ENCODE measurements at places on chromosomes 11 and 22. TPM values are rescaled to one million over a fixed set of nuclear protein-coding genes. Genes with fewer than 3 reads are reported as not detected.
A peak's percentile ranks its signal among the peaks of the same experiment; 100 is the strongest.

The LYVE1 gene
- 29.2 TPM for total RNA-seq

GRCh38 chr22:41074941-41075710 lies 17.3 kb upstream of the EP300 start:
- no peak for DNase-seq

The KRTAP5-9 gene
- not detected for total RNA-seq

- DNase-seq = no peak
Observed at GRCh38 chr11:75966537-75967287, 151.7 kb downstream of the UVRAG start.

The BTG4 gene
- not detected for total RNA-seq

The MUC6 gene
- total RNA-seq = not detected

DNA sequence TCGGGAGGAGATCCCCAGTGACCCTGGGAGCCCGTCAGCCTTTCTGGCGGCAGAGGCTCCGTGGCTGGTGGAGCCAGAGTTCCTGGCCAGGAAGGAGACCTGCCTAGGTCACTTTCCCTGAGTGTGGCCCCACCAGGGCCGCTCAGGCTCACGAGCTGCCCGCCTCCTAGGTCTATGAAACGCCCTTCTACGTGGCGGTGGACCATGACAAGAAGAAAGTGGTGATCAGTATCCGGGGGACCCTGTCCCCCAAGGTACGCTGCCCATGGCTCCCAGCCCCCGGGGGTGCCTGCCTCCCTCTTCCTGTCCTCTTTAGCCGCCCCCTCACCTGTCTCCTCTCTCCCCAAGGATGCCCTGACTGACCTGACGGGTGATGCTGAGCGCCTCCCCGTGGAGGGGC lies 17.0 kb upstream of the MYRF start:
- no peak for DNase-seq

- DNase-seq = peak; percentile 45
Observed at GRCh38 chr11:107018902-107019493, 722 bp upstream of the GUCY1A2 start.

The GLB1L2 gene
- 1.5 TPM for total RNA-seq

DNA sequence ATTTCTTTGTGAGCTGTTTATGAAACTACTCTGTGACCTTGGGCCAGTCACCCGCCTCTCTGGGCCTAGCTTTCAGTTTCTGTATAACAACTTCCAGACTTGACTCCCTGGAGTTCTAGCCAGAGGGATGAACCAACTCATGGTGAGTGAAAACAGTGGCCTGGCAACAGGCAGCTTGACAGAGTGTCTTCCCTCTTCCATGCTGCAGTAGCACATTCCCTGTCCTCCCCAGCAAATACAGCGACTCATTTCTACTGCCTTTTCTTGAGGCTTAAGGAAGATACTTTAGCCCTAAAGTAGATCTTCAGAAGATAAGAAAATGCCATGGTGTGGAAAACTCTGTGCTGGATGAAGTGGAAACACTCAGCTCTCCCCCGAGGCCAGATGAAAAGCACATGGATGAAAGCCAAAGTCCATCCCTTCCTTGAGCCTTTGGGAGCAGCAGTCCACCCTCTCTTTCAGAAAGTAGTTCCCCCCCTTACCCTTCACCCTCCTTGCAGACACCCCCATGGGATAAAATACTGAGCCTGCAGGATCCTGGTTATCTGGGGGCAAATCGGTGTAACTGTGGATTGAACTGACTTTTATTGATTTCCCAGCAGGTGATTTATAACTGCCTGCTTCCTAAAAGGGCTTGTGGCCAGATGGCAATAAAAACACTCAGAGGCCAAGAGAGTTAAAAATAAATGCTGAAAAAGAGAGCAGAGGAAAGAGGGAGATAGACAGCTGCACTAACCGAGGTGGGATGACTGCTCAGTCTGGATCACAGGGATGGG lies 24.1 kb downstream of the IRAG1 start:
- DNase-seq = no peak

The P2RY2 gene
- 18.7 TPM for total RNA-seq

- no peak for DNase-seq
Observed at GRCh38 chr22:42844756-42845155, 12.3 kb downstream of the ARFGAP3 start.

The ZPR1 gene
- 41.4 TPM for total RNA-seq

GRCh38 chr11:57324154-57324885 lies 432 bp downstream of the TNKS1BP1 start:
- peak; percentile 80 for DNase-seq

The RTN4RL2 gene
- 1.1 TPM for total RNA-seq

GRCh38 chr11:21053466-21053865 lies 384.1 kb downstream of the NELL1 start:
- DNase-seq = no peak

The PRR33 gene
- total RNA-seq = 2.3 TPM

GRCh38 chr11:111019871-111020670 lies 225.5 kb upstream of the POU2AF2 start:
- no peak for DNase-seq

- no peak for DNase-seq
Observed at GRCh38 chr22:31876156-31876920, 68.0 kb upstream of the YWHAH start.

- DNase-seq = no peak
Observed at GRCh38 chr22:29216011-29216872, 10.5 kb downstream of the EMID1 start.

The GPR83 gene
- total RNA-seq = 0.11 TPM

The GSC2 gene
- total RNA-seq = not detected

DNA sequence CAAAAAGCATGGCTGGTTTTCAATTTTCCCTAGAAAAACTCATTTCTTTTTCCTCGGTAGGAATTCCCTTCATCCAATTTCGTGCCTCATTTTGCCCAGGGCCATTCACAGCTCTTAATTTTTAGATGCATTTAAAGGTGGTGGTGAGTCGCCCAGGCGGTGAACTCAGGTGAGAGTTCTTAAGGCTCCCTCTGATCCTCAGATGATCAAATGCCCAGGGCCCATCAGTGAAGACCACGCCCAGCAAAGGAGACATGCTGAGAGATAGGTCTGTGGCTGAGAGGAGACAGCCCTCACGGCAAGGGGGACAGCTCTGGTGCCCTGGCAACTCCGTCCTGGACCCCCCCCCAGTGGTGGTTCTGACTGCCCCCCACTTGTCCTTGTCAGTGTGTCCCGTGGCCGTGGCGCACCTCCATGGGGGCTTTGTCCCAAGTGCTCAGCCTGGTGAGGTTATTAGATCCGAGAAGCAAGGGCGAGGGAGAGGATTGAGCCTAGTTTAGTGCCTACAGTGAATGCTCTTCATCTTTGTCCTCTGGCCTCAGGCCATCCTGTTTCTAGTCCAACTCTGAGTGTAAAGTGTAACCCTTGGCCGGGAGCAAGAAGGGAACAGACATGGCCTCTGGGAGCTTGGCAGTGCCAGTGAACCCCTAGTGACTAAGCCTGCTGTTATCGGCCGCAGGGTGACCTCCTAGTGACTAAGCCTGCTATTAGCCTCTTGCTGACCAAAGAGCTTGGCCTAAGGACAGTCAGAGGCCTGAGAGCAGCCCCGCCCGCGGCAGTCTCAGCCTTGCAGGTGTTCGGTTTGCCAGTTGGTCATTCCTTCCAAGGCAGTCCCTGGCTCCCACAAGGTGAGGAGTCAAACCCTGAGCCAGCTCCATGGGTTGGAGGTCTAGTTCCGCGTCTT lies 83.5 kb downstream of the CTTN start:
- peak; percentile 74 for DNase-seq

The CCDC89 gene
- 0.15 TPM for total RNA-seq

GRCh38 chr11:109554951-109555350 lies 133.0 kb downstream of the C11orf87 start:
- no peak for DNase-seq

DNA sequence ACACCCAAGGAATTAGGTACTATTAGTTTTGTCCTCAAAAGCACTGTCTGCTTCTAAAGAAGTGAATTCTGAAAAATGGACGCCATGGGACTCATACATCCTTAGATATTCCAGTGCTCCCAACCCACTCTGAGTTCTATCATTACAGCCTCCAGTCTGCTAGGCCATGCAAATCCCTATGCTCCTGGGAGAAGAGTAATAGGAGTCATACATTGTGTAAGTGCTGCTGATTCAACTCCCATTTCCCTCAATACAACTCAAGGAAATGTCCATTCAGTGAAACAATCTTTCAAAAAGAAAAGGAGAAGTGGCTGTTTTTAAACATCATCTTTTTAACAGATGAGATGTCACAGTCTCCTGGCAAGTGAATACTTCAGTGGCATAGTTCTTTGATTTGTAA lies 590.2 kb upstream of the LRRC4C start:
- no peak for DNase-seq

DNA sequence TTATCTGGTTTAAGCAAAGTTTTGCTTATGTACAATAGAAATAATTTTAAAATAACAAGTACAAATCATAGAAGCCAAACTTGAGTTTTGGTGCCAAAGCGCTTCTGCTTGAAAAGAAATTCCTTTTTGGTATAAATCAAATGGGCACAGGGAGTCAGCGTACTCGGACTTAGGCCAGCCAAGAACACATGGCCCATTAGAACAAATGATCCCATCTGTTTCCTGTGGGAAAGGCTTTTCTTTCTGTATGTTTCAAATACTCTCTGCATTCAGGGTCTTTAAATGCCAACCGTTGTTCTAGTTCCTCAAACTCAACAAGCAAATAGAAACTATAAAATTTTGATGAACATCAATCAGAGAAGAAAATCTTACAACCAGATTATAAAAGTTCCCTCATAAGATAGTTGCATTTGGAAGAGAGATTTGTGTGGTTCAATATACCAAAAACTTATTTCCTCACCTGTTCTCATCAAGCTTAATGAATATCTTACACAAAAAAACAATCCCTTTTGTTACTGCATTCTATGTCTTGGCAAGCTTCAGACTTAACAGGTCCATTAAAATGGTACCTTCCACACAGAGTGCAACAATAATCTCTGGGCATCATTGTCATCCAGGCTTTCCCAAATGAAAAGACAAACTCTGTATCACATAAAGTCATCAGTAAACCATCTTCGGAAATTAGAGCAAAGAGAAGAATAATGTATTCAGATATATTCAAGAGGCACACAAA lies 739.8 kb upstream of the API5 start:
- DNase-seq = no peak

The SERPIND1 gene
- not detected for total RNA-seq

The C1QTNF4 gene
- 0.39 TPM for total RNA-seq

The SCGB1A1 gene
- not detected for total RNA-seq

The RELT gene
- 23.8 TPM for total RNA-seq

DNA sequence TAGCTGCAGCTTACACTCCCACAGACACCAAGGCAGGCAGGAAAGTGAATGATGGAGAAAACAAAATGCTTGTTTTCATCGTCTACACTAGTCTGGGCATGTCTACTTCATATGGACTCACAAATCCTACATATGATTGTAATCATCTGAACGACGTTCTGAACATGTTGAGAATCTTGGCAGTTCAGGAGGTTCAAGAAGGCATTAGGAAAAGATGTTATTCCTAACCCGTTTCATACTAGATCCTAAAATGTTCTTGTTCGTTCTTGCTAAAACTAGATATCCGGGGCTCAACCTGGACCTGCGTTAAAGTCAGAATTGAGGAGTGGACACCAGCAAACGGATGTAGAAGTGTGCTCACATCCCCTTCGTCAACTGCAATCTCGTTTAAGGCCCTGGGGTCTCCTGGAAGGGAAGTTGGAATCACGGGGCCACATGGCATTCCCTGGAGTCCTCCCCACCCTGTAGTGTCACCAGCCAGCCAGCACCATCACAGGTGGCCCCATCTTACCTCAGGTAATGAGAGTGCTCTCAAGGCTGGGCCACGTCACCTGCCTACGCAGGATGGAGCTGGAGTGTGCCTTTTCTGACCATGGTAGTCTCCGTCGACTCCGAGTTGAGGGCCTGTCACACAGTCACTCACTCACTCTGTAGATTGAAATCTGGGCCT lies 37.3 kb downstream of the C11orf58 start:
- no peak for DNase-seq

DNA sequence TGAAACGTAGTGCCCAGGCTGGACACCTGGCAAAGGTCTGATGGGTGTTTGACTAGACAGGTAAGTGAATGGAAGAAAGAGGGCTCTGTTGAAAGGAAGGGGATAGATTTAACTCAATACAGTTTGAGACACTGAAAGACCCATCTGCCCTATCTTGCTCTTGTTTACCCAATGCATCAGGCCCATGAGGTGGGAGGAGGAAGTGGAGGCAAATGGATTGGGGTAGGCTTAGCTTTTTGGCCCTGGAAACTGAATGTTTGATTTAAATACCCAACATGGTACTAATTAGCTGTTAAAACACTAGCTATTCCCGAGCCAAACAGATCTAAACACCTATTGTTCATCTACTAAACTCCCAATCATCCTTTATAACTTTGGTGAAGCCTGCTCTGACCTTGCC lies 3.5 kb upstream of the UVRAG start:
- no peak for DNase-seq

- no peak for DNase-seq
Observed at GRCh38 chr22:18997925-18998315, 61.8 kb upstream of the PRODH start.

- DNase-seq = no peak
Observed at GRCh38 chr11:14342906-14343305, 16.1 kb downstream of the RRAS2 start.

- no peak for DNase-seq
Observed at GRCh38 chr11:113655771-113656170, 50.3 kb downstream of the TMPRSS5 start.

GRCh38 chr11:74255741-74256375 lies 55.6 kb downstream of the P4HA3 start:
- DNase-seq = peak; percentile 28

DNA sequence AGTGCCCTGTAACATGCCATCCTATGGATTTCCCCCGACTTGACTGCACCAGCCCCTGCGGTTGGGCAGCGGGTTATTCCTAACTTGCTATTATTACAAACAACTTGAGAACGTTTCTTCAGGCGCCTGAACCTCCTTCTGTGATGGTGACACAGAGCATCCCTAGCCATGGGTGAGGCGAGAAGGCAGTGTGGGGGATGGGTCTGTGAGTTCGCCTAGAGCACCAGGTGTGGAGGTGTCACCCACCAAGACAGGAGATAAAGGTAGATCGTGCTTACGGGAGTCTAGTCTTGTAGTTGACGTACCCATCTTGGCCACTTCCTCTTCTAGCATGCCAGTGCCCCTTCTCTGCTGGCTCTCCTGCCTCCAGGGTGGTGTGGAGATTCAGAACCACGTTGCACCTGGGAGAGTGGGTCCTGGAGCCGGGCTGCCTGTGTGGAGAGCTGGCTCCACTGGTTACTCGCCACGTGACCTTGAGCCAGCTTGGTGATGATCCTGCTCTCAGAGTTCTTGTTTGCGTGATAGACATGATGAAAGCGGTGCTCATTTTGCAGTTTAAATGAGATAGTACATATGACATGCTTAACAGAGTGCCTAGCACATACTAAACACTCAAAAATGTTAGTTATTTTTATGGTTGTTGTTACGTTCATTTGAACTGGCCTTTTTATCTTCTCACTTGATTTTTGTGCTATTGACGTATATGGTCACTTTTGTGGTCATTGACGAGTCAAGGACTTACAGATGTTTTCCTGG lies 37.8 kb downstream of the TBC1D22A start:
- DNase-seq = no peak

All from psoas muscle (tissue), 8 donors.